ENCODE measurements at places on chromosomes 11 and 22. TPM values are rescaled to one million over a fixed set of nuclear protein-coding genes. Genes with fewer than 3 reads are reported as not detected.
A peak's percentile ranks its signal among the peaks of the same experiment; 100 is the strongest.

- DNase-seq, result no peak
Measured at GRCh38 chr11:45652781-45653180, 12.6 kb downstream of the CHST1 start.

GRCh38 chr11:6229911-6230310, 4.5 kb downstream of the FHIP1B start:
- DNase-seq, result no peak

DNA sequence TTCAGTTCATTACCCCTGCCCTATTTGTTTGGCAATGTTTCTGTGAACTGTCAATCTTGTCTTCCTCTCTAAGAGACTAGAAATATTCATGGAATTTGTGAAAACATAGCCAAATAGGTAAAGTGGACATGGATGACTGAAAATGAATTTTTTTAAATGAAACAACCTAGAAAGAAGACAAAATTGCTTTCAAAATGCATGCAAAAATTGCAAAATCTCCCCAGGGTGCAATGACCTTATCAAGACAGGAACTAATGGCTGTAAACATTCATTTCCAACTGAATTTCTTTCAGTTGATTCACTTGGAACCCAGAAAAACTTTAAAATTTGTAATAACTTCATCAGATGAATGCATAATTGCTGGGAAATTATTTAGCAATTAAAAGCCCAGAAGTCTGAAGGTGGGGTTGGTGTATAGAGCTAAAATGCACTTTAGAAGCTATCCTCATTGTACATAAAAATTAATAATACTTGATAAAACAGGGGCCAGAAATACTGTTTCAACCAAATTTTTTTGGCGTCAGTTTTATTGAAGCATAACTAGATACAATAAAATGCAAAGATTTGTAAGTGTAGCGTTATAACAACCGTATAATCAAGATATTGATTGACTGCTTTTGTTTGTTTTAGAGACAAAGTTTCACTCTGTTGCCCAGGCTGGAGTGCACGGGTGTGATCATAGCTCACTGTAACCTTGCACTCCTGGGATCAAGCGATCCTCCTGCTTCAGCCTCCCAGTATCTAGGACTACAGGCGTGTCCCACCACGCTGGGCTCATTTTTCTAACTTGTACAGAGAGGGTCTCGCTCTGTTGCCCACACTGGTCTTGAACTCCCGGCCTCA, 27.6 kb upstream of the SLC35C1 start:
- no peak for DNase-seq

- no peak for DNase-seq
Measured at GRCh38 chr11:127521413-127521812, 520.8 kb upstream of the KIRREL3 start.

DNA sequence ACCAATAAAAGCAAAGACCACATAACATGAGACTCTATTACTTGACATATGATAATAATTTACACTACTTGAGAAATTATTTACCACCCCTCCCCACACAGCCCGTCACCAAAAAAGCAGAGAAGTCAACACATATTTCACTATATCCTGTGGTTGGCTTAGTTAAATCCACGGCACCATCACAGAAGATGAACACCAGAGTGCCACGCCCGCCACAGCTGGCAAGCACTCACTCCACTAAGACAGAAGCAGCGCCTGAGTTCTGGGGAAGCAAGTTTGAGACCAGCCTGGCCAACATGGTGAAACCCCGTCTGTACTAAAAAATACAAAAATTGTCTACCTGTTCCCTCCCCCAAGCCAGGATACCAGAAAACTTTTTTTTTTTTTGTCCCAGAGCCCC, 53.1 kb downstream of the PACSIN2 start:
- no peak for DNase-seq

DNA sequence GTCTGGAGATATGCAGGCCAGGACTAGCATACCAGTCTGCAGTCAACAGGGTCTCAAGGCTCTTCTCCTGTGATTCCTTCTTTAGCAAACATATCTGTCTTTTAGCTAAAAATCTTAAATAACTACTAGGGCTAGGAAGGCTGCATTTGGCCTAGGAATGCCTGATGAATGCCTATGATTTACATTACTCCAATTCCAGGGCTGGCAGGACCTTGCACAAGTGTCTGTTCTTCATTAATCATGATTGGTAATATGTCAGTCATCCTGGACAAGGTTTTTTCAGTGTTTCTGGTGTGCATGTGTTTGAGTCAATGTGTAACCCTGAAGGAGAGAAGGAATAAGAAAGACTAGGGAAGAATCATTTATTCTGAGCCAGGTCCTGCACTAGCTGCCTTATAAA, 280.5 kb upstream of the NARS2 start:
- no peak for DNase-seq

GRCh38 chr11:65853246-65853979, 4.6 kb downstream of the CFL1 start:
- DNase-seq, result no peak

DNA sequence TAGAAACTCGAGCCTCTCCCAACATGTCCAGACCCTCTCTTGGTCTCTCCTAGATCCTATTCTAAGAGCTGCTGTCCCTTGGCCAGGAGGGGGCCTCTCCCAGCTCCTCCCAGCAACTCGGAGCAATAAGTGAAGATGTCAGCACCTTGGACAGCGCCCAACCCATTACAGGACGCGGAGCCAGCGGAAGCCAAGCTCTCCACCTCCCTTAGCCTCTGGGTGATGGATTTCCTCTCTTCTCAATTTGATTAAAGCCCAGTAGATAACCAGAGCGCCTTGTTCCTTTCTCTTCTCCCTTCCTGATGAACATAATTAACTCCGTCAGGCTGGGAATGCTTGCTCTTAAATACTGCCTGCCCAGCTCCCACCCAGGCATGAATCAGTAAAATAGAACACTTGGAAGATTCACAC, 26.2 kb upstream of the TPBGL start:
- peak; percentile 40 for DNase-seq

DNA sequence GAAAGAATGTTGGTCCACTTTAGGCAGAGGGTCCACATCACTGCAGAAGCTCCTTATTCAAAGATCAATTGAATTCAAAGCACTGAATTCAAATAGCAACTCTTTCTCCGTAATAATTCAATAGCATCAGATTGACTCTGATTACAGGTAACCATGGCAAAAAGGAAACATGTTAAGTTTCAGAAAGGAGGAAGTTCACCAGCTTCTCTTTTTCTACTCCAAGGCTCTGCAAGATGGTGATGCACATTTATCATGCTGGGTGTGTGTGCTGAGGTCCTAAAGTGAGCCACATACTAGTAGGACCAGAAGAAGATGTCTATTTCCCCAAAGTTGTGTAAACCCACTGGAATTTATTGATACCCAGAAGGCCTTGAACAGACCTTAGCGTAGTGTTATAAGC, 18.0 kb upstream of the DRD2 start:
- no peak for DNase-seq

DNA sequence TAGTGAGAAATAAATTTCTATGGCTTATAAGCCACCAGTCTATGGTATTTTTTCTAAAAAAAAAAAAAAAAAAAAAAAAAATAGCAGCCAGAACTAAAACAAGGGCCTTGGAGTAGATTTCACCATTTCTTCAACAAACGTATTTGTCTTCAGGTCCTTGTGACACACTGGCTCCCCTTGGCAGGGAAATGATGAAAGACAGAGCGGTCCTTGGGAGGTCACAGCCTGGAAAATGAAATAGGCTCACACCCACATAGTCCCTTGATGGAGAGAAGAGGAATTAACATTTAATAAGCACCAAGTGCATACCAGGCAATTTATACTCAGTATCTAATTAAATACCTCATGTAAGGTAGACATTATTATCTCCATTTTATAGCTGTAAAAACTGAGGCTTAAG, 25.7 kb upstream of the ACER3 start:
- DNase-seq, result no peak

GRCh38 chr11:9498457-9499078, 37.8 kb downstream of the ZNF143 start:
- no peak for DNase-seq

DNA sequence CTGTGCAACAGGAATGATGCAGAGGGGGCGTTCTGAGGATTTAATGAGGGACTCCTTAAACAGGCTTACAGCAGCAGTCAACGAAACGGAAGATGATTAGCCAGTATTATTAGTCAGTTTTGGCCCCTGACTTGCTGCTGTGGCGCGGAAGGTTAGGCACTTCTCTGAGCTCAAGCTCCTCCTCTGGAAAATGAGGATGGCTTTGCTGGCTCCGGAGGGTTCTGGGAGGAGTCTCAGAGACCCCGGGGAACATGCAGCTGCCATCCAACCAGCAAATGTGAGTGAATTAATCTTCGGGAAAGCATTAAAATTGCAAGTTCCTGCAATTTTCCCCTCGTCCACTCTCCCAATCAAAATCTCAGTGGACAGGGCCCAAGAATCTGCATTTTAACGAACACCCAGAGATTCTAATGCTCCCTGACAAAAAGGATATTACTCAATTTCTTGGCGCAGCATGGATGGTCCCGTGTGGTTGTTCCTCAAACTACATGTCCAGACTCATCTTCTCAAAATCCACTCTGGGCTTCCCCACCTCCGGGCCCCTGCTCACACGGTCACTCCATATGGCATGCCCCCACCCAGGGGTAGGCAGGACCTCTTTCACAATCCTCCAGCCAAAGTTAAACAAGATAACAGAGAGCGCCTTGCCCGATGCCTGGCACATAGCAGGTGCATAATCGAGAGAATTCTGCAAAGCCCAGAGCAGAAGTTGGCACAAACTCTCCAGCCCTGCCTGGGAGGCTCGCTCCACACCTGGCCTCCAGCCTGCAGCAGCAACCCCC, 6.4 kb downstream of the ELFN2 start:
- DNase-seq, result no peak

- no peak for DNase-seq
Measured at GRCh38 chr11:2746401-2747247, 46.8 kb upstream of the KCNQ1OT1 start.

GRCh38 chr11:10785146-10785474, 23.6 kb downstream of the EIF4G2 start:
- DNase-seq, result no peak

DNA sequence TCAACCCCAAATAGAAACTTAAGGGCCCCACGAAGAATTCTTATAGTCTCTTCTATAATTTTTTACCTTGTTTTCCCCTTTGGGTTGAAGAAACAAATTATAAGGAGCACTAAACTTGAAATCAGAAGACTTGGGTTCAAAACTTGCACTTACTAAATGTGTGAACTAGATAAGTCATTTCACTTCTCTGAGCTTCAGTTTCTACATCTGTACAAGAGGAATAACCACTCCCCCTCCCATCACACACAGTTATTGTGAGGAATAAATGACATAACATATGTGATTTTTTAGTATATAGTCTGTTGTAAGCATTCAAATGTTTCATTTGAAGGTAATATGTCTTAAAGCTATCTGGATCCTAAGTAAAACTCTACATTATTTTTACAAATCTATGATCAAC, 78.8 kb downstream of the LIF start:
- no peak for DNase-seq

DNA sequence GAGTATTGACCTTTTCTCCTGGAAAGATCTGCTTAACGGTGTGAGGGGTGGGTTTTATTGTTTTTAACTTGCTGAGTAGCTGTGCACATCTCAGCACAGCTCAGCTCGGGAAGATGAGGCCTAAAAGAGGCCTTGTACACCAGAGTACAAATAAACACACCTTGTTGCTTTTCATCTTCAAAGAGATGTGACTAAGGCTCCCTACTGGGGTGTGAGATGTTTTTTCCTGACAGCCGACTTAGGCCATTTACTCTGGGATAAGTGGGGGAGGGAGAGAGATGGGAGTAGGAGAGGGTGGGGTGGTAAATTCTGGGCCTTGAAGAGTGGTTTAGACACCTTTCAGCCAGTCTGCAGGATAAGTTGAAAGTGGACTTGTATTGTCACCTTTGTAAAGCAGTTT, 2.9 kb downstream of the LDLRAD3 start:
- DNase-seq, result no peak

DNA sequence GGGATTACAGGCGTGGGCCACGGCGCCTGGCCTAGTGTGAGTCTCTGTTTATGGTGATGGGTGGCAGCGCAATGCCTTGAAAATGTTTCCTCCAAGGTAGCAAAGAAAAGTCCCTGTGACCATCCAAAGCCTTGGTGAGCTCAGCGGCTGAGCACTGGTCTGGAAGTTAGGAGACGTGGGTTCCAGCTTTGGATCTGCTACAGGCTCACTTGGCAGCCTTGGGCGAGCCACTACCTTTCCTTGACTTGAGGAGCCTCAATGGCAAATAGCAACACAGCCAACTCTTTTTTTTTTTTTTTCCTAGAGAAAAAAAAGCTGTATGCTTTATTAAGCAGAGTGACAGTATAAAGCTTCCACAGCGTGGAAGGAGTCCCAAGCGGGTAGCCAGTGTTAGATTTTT, 61.3 kb upstream of the RASD2 start:
- DNase-seq, result no peak

- DNase-seq, result no peak
Measured at GRCh38 chr22:23178512-23179254, 1.6 kb upstream of the BCR start.

DNA sequence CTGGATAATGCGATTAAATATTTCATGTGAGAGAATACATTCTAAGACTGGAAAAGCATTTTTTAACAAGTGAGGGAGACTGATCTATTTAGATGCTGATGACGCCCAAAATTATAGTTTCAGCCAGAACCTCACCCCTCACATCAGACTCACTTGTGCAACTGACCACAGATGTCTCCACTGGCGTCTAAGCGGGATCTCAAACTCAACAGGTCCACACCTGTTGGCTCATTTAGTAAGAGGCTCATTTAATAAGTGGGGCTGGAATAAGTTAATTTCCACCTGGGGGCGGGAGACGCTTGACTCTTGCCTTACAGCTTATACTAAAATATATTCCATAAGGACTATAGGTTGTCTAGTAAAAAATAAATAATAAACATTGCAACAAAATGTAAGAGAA, 47.5 kb downstream of the MORC2 start:
- no peak for DNase-seq

- no peak for DNase-seq
Measured at GRCh38 chr11:45725121-45725520, 59.7 kb upstream of the CHST1 start.

GRCh38 chr11:47152953-47153950, 23.4 kb downstream of the ARFGAP2 start:
- DNase-seq, result no peak

- no peak for DNase-seq
Measured at GRCh38 chr22:27597703-27598444, 203.7 kb downstream of the MN1 start.

The SCGB1D1 gene
- total RNA-seq, result not detected

The CRYBA4 gene
- not detected for total RNA-seq

The KIAA1671 gene
- 30.0 TPM for total RNA-seq

The MMP12 gene
- total RNA-seq, result not detected

The THAP7 gene
- 16.2 TPM for total RNA-seq

The SLC6A5 gene
- not detected for total RNA-seq

The RAB36 gene
- total RNA-seq, result 0.74 TPM

The SNAP29 gene
- 7.9 TPM for total RNA-seq

The GNB1L gene
- total RNA-seq, result 14.6 TPM

The MRGPRX3 gene
- total RNA-seq, result not detected

The RAC2 gene
- total RNA-seq, result 36.8 TPM

The HEPN1 gene
- total RNA-seq, result 0.11 TPM

The ARHGAP20 gene
- 1.8 TPM for total RNA-seq

The OR4C3 gene
- total RNA-seq, result not detected

The OR6A2 gene
- total RNA-seq, result 0.20 TPM

The GPHA2 gene
- total RNA-seq, result not detected
